NCI-H1417 (cell line): ENCODE measurements at places on chromosomes 5 and 9.
A peak's percentile ranks its signal among the peaks of the same experiment; 100 is the strongest.

- DNase-seq, result no peak
These were observed 634.8 kb downstream of the IRX1 start for GRCh38 chr5:4230471-4230785.

- no peak for DNase-seq
These were observed 46.7 kb downstream of the ZNF354A start for GRCh38 chr5:178683783-178684182.

DNA sequence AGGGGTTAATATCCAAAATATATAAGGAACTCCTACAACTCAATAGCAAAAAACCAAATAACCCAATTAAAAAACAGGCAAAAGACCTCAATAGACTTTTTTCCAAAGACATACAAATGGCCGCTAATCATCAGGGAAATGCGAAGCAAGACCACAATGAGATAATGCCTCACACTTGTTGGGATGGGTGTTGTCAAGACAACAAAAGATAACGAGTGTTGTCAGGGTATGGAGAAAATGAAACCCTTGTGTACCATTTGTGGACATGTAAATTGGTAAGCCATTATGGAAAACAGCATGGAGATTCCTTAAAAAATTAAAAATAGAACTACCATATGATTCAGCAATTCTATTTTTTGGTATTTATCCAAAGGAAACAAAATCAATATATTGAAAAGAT, 620.2 kb downstream of the ACTL7B start:
- peak; percentile 19 for DNase-seq

DNA sequence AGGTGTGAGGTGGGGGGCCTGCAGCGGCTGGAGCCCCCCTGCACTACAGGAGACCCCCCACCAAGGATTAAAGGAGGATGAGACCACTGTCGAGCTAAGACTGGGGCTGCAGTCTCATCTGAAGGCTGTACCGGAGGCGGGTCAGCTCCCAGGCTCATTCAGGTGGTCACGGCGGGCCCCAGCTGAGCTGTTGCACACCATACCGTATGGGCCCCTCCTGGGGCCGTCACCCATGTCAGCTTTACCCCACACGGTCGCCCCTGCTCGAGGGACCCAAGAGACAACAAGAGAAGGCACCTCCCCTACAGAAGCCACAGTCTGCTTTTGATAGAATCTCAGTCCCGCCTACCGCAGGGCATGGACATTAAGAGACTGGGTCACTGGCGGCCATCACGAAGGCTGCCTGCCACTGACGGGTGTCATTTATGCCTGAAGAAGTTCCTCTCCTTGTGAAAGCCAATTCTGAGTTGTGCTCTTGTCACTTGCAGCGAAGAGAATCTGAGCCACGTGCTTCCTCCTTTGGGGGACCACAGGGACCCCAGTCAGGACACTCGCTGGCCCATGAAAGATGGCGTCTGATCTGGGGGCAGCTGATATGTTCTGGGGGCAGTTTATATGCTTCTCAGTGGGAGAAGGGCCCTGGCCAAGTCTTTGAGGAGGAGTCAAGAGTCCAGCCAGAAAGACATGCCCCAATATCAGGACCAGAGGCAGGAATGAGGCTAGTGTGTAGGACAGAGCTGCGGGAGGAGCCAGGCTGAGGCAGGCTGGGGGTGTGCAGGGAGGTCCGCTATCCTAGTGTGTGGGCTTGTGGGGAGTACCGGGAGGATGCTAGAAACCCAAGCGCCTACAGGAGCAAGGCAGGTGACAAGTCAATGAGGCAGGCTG, 102.4 kb downstream of the ZNF354C start:
- DNase-seq, result no peak

- DNase-seq, result no peak
These were observed 146.4 kb downstream of the SGCD start for GRCh38 chr5:156473269-156473908.

- DNase-seq, result no peak
These were observed 94.3 kb upstream of the MAMDC2 start for GRCh38 chr9:69949396-69949795.

- DNase-seq, result no peak
These were observed 395.2 kb upstream of the KIF2A start for GRCh38 chr5:61910771-61911170.

DNA sequence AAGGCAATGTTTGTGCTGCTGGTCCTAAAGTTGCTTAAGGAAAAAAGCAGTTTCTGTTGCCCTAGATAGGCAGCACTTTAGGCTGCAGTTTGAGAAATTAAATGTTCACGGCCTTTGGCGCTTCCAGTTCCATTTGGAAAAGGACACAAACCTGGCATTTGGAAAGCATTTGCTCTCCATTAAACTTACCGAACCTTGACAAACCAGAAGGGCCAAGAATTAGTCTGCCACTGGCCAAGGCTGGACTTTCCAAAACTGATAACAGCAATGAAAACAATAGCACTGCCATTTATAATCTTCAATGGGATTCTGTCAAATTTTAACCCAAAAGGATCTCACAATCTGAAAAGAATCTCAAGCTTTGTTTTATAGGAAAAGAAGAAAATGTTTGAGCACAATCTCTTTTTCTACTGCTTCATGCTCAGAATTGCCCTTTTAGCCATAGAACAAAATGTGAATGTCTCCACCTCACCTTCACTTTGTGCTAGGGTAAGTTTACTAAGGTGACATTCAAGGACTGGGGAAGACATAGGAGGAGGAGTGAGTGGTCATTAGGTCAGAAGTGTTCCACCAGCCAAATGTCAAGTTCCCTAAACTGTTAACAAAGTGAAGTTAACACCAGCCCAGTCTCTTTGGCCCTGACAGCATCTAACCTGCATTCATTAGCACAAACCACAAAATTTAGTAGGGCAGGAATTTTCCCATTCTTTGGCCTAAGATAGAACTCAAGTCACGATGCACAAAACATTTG, 583.4 kb upstream of the DMAC1 start:
- DNase-seq, result no peak

- DNase-seq, result no peak
These were observed 10.7 kb upstream of the GCNT4 start for GRCh38 chr5:75062925-75063531.

- DNase-seq, result no peak
These were observed 42.7 kb upstream of the FUBP3 start for GRCh38 chr9:130536701-130537107.

- DNase-seq, result peak; percentile 20
These were observed 18.6 kb downstream of the C9orf57 start for GRCh38 chr9:72041775-72042194.

GRCh38 chr5:81513473-81513872, 119.5 kb upstream of the ACOT12 start:
- no peak for DNase-seq

GRCh38 chr5:60483050-60483449, 216.9 kb downstream of the DEPDC1B start:
- no peak for DNase-seq

DNA sequence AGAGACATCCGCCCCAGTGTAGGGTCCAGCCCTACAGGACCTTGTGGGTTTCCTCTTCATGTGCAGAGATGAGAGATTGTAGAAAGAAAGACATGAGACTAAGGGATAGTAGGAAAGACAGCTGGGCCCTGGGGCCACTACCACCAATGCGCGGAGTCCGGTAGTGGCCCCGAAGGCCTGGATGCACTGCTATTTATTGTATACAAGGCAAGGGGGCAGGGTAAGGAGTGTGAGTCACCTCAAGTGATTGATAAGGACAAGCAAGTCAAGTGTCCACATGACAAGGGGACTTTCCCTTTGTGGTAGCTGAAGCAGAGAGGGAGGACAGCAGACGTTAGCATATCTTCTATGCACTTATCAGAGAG, 6.2 kb upstream of the TMEM141 start:
- no peak for DNase-seq

GRCh38 chr9:112174965-112175795, at the start of gene SUSD1:
SUSD1 (minus strand) TSS chr9:112175297; CDS start chr9:112175235, 62 bp downstream.
- DNase-seq, result peak; percentile 76

DNA sequence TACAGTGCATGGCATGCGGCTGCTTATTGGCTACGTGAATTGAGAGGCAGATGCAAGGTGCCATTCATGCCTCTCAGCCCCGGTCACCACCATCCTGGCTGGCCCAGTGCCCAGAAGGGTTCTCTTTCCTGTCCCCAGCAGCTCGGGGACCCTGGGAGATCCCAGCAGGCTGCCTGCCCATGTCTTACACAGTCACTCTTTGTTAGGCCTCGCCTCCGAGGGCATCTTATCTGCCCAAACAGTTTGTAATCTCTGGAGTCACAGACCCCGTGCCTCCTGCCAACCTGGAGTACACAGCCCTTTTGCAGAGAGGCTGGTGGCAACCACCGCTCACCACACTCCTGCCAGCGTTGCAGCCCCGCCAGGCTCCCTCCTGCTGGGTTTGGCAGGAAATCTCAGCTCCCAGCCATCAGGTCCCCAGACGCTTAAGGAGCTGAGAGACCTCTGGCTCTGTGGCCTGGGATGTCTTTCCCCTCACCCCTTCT, 7.0 kb upstream of the AK1 start:
- DNase-seq, result peak; percentile 58

GRCh38 chr5:143796753-143797152, 15.2 kb upstream of the HMHB1 start:
- no peak for DNase-seq

- DNase-seq, result peak; percentile 48
These were observed 57.8 kb upstream of the RAI14 start for GRCh38 chr5:34598177-34598794.

DNA sequence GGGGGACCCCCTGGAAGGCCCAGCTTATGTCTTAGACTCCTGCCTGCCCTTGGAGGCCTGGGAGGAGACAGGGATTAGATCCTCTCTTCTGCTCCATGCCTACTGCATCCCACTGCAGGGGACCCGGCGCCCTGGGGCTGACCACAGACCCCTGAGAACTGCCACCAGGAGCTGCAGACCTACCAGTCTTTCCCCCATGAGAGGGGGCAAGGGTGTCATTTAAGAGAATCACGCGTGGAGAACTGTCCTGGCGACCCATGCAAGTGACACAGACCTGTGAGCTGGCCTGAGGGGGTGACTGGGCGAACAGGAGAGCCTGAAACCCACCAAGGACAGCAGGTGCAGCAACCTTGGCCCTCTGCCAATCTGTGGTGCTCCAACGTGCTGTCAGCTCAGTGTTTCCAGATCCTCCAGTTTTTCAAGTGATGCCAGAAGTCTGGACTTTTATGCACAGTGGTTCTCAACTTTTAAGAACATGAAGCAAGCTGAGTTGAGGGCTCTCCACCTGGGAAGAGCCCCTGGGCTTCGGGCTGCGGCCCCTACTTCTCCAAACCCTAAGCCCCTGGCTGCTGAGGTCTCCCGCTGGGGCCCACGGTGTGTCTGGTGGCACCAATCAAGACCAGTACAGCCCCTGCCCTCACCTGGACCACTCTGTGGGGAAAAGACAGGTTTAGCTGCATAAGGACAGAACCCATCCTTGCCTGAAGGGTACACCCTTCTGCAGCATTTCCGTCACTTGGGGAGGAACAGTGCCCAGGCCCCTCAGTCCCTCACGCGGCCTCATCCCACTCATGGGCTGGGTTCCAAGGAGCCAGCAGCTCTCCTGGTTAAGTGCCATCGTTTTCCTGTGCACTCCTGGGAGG, 18.2 kb downstream of the GFPT2 start:
- DNase-seq, result no peak

DNA sequence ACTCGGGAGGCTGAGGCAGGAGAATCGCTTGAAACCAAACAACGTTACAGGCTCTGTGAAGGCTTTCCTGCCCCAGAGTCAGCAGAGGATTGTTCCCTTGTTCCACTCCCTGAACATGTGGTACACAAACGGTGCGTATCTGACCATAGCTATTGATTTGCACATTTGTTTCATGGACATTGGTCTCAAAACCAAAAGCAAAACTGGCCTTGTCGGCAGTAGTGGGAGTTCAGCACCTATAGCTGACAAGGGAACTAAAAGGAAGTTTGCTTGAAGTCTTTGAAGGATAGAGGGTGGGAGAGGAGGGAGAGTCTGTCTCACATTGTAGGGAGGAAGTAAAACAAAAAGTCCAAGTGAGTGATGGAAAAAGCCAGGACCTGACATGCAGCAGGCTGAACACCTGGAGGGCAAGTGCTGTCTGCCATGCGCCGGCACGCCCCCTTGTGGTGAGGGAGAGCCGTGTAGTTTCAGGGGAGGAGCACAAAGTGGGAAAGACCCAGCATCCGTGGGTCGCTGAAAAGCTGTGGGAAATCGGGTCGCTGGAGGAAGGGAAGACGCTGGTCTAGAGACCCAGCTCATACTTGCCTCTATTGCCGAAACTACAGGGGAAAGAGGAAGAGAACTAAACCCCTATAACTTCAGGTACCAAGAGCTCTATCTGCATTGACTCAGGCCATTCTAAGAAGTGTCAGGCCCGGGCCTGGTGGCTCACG, 58.0 kb downstream of the RAD23B start:
- DNase-seq, result peak; percentile 80

GRCh38 chr9:19689328-19690101, 99.3 kb downstream of the SLC24A2 start:
- no peak for DNase-seq

- DNase-seq, result no peak
These were observed 141.4 kb downstream of the PLK2 start for GRCh38 chr5:58318468-58318867.

GRCh38 chr5:126875303-126875785, 98.4 kb downstream of the LMNB1 start:
- DNase-seq, result peak; percentile 87

DNA sequence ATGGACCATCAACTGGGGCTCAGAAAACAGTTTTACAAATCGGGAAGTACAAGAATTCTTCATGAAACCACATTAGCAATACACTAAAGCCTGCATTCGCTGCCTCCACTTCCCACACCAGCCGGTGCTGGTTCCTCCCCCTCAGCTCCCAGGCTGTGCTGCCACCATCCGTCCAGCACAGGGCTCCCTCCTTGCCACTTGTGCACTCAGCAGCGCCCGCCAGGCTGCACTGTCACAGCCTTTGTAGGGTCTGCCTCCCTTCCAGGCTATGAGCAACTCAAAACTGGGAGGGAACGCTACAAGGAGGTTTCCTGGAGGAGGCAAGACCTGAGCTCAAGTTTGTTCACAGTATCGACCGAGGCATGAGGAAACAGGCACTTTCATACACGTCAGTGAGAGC, 7.7 kb downstream of the MAPK9 start:
- DNase-seq, result no peak

- DNase-seq, result no peak
These were observed 52.2 kb upstream of the TUT7 start for GRCh38 chr9:86406366-86406765.
